ENCODE measurements at places on chromosomes 2 and 18. TPM values are rescaled to one million over a fixed set of nuclear protein-coding genes. Genes with fewer than 3 reads are reported as not detected.

Gene CKAP2L
- 0.60 TPM for total RNA-seq

Gene HRH4
- not detected for total RNA-seq

Gene MC5R
- not detected for total RNA-seq

Gene DPYSL5
- not detected for total RNA-seq

Gene IL36A
- not detected for total RNA-seq

Gene PDCD1
- total RNA-seq: not detected

Gene MYO5B
- 0.87 TPM for total RNA-seq

Gene C2orf69
- 6.3 TPM for total RNA-seq

Gene ASXL3
- 0.22 TPM for total RNA-seq

Gene PARD3B
- 10.9 TPM for total RNA-seq

Gene MAB21L4
- not detected for total RNA-seq

Gene TEKT4
- not detected for total RNA-seq

Gene OTX1
- total RNA-seq: under 0.01 TPM

Gene ADRA2B
- not detected for total RNA-seq

Gene SKA1
- total RNA-seq: 1.4 TPM

Gene TCF23
- total RNA-seq: not detected

Gene MAPRE3
- total RNA-seq: 0.79 TPM

Gene CRIM1
- total RNA-seq: 420 TPM

Gene BUB1
- total RNA-seq: 3.4 TPM

Gene TMEM150A
- total RNA-seq: 6.1 TPM

Gene STARD7
- 262 TPM for total RNA-seq

Gene PLB1
- total RNA-seq: 0.22 TPM

Gene LRRC30
- total RNA-seq: not detected

Gene DOK6
- under 0.01 TPM for total RNA-seq

Gene DSG1
- not detected for total RNA-seq

Gene POU3F3
- not detected for total RNA-seq

Gene TAF4B
- 1.1 TPM for total RNA-seq

Gene ALPG
- total RNA-seq: not detected

Gene GAD1
- total RNA-seq: 0.40 TPM

Gene RAB6D
- total RNA-seq: not detected

Gene PRR30
- not detected for total RNA-seq

Gene GKN2
- not detected for total RNA-seq

Gene LRATD1
- 9.4 TPM for total RNA-seq

Gene ASAP2
- total RNA-seq: 26.2 TPM

Measured in lung microvascular endothelial cell (primary cell).